AML-193 (cell line): ENCODE measurements at places on chromosomes 16 and 17.

GRCh38 chr16:57045694-57046381, 46.5 kb upstream of the CPNE2 start:
- no peak for DNase-seq

GRCh38 chr16:84663433-84664101, 15.3 kb downstream of the KLHL36 start:
- DNase-seq: no peak

DNA sequence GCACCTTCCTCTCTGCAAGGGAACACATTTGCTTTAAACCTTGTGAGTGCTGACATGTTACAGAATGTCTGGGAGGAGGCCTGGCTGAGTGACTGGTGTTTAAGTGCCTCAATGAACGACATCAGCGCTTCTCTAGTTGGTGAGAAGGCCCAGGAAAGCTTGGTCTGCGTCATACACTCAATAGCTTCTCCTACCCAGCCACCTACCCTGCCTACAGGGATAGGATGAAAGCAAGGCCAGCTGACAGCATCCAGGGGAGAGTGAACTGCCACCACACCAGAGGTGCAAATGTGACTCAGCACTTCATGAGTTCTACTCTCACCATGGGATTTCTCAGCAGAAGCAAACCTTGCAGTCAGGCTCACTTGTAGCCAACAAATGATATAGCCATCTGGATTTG, 31.7 kb upstream of the CFAP20 start:
- no peak for DNase-seq

GRCh38 chr17:27808628-27809027, 8.3 kb upstream of the NOS2 start:
- DNase-seq: no peak

- DNase-seq: peak; percentile 22
These were observed 16.4 kb upstream of the CCL23 start for GRCh38 chr17:36034127-36034526.
